ENCODE measurements at places on chromosomes 5 and 9.

GRCh38 chr9:125763394-125763801, 16.2 kb downstream of the PBX3 start:
- DNase-seq: peak; percentile 44

DNA sequence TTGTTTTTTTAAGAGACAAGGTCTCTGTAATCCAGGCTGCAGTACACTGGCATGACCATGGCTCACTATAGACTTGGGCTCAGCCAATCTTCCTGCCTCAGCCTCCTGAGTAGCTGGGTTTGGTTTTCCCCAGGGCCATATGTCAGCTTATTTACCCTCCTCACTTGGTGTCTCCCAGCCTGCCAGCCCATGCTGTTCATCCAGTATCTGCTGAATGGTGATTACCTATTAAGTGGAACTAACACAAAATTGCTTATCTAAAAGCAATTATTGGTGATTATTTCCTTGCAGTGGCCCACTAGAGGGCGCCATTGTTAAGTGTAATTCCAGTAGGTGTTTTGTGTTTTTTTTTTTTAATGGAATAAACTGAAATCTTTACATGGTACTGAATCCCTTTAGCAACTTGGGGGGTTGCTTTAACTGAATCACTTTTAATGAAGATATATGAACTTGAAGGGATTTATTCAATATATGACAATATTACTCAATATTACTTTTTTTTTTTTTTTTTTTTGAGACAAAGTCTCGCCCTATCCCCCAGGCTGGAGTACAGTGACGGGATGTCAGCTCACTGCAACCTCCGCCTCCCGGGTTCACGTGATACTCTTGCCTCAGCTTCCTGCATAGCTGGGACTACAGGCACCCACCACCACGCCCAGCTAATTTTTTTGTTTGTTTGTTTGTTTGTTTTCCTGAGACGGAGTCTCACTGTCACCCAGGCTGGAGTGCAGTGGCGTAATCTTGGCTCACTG, 13.8 kb downstream of the EXOSC2 start:
- DNase-seq: no peak

GRCh38 chr5:170132269-170132975, 26.7 kb downstream of the FOXI1 start:
- DNase-seq: no peak

- DNase-seq: no peak
Measured at GRCh38 chr5:157862183-157862851, 3.4 kb upstream of the CLINT1 start.

DNA sequence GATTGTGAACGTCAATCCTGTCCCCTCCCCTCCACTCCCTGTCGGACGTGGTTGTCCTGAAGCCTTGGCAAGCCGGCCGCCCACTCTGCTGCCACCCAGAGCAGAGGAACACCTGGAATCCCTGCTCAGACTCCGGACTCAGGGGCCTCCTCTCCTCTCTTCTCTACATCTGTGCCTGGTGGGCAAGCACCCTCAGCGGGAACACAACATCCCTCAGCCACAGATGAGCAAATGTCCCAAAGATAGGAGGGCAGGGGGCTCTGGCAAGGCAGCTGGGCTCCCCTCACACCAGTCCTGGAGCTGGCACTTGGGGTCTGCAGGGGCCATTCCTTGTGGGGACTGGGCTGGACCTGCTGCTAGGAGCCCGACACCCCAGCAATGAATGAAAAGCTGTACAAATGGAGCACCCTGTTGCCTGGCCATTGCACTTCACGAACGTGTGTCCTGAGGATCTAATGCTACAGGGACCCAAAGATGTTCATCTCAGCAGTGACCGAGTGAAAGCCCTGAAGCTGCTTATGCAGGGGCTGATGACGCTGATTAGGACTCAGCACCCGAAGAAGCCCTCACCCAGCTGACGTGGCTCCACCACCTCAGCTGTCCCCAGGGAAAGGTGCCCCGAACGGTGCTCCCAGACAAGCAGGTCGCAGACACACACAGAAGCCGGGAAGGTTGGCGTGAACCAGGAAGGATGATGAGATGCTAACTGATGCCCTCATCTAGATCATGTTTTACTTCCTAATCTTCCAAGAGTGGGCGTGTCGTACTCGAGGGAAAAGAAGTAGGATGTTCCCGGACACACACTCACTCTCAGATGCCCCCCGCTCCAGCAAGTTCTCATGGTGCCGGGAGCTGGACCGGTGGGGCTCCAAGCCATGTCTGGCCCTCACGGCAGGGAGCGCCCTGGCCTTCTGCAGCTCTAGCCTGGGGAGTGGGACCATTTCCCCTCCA, 177.0 kb upstream of the PPP1R26 start:
- DNase-seq: no peak

GRCh38 chr9:34413231-34413852, 36.6 kb upstream of the MYORG start:
- DNase-seq: no peak

GRCh38 chr5:124132843-124133242, 613.6 kb downstream of the ZNF608 start:
- no peak for DNase-seq

- DNase-seq: no peak
Measured at GRCh38 chr9:8053501-8053900, 253.9 kb upstream of the DMAC1 start.

DNA sequence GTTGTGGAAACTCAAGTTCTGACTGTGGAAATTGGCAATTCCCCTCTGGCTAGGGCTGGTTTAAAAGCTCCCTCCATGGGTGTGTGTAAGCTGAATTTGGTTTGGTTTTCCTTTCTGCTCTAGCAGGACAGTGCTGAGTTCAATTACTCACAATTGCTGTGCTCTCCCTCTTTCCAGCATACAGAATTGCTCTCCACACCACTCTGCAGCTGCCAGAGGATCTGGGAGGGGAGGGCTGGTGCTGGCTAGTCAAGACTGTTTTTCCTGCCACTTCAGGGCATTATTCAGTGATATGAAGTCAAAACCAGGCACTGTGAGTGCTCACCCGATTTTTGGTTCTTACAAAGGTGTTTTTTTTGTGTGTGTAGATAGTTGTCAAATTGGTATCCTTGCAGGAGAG, 336.9 kb upstream of the SLC24A2 start:
- DNase-seq: no peak

- DNase-seq: no peak
Measured at GRCh38 chr9:132757016-132757415, 86.8 kb downstream of the GTF3C4 start.

GRCh38 chr9:6384732-6385131, 28.3 kb upstream of the UHRF2 start:
- DNase-seq: no peak

- DNase-seq: no peak
Measured at GRCh38 chr5:126884269-126884819, 107.4 kb downstream of the LMNB1 start.

GRCh38 chr5:90557871-90558270, 726 bp upstream of the ADGRV1 start:
- DNase-seq: no peak

DNA sequence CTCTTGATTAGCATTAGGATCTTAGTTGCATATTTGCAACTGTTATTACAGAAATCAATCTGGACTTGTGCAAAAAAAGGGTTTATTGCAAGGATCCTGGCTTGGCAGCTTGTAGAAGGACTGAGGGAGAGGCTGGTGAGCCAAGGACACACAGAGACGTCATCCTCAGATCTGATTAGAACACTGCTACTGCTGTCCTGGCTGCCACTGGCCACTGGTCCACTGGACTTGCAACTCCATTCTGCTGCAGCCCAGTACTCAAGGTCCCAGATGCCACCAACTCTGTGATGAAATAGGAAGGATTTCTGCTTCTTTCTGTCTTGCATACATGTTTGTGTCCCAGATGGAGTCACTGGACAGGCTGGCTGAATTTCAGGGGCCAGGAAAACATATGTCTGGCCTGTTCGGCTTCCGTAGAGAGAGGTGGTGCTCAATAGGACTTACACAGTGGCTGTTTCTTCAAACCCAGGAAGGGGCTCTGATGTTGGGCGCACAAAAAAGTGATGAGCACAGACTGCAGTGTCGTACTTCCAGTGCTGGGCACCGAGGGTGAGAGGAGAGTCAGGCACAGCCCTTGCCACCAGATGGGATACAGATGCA, 68.9 kb upstream of the SH3PXD2B start:
- DNase-seq: no peak

- DNase-seq: no peak
Measured at GRCh38 chr5:178991190-178992145, 3.7 kb downstream of the GRM6 start.

DNA sequence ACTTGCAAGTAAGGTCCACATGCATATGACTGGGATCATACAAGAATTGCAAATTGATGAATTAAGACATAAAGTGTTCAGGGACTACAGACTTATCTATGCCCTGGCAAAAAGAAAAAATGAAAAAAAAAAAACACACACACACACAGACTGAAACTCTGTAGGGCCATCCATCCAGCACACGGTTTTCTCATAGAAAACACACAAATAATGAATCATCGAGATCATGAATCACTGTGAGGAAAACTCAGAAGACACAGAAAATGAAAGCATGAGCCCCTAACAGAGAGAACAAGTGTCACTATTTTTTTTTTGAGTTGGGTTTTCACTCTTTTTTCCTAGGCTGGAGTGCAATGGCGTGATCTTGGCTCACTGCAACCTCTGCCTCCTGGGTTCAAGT, 185.2 kb downstream of the IRX2 start:
- no peak for DNase-seq

DNA sequence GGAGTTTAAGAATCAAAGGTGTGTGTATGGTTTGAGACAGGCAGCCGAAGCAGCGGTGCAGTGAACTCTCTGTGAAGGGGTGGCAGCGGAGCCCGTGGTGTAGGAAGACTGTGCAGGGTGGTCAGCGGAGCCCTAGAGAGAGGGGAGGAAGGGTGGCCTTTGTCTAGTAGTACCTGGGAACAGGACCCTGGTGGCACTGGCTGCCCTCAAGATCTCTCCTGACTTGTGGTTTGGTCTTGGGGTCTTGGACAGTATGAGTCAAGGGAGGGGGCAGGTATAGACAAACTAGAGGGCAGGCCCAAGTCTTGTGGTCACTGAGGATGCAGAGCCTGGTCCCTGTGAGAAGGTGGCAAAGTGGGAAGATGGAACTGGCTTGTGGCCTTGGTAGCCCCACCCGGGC, 7.1 kb upstream of the NKX2-5 start:
- DNase-seq: no peak

DNA sequence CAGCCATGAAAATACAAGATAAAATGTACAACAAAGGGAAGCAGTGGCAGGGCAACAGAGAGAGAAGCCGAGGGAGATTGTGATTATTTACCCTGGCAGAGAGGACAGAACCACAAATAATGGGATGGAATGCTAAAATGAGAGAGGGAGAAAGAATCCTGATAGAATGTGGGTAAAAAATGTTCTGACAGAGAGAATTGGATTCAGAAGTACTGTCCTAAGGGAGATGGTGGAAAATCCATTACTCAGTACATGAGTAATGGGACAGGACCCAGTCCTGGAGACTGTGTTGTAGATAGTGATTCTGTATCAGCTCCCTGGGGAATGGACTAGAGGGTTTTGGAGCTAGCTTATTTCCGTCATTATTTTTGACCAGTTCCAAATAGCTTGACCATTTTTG, 831.5 kb downstream of the MAT2B start:
- DNase-seq: no peak

GRCh38 chr9:131457746-131458145, 45.0 kb upstream of the POMT1 start:
- DNase-seq: no peak

GRCh38 chr9:37921546-37922300, 17.8 kb upstream of the SLC25A51 start:
- no peak for DNase-seq

- no peak for DNase-seq
Measured at GRCh38 chr9:124596172-124596839, 89.1 kb upstream of the NR5A1 start.

DNA sequence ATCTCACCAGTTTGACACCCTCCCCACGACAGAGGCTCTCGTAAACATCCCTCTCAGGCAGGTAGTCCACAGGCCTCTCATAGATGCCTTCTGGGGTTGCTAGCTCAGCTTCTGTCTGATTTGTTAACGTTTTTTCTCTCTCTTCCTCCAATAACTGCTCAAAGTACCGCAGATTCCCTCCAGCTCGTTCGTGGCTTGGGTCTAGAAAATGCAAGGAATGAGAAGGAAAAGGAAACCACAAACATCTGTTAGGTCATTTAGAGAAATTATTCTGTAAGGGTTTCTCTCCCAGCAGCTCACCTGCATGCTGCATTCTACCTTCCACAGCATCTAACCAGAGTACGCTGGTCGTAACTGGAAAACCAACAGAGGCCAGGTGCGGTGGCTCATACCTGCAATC, 18.5 kb downstream of the P4HA2 start:
- DNase-seq: no peak

DNA sequence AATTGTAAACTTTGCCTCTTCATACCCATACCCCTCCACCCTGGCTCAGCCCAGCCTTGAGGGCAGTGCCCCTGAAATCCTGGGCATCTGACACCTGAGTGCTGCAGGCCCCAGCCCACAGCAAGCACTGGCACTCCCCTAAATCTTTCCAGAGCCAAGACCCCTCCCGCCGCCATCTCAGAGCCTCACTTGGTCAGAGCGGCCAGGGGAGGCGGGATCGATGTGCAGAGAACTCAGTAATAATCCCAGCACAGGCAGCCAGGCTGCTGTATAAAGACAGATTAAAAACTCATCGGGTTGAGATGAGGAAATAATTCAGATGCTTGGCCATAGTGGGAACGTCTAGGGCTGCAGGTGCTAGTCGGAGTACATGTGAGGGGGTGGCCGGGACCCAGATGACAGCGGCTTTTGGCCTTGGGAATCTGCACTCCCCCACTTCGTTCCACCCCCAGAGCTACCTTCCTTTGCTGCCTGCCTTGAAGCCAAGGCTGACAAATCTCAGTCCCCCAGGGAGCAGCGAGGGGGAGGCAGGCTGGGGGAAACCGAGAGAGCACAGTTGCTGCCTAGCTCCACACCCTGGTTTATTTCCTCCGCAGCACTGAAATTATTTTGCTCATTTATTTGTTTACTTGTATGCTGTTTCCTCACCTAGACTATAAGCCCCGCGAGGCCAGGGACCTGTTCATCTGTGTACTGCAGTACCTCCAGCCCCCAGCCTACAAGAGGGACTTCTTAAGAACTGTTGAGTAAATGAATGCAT, 19.5 kb upstream of the ARAP3 start:
- no peak for DNase-seq

DNA sequence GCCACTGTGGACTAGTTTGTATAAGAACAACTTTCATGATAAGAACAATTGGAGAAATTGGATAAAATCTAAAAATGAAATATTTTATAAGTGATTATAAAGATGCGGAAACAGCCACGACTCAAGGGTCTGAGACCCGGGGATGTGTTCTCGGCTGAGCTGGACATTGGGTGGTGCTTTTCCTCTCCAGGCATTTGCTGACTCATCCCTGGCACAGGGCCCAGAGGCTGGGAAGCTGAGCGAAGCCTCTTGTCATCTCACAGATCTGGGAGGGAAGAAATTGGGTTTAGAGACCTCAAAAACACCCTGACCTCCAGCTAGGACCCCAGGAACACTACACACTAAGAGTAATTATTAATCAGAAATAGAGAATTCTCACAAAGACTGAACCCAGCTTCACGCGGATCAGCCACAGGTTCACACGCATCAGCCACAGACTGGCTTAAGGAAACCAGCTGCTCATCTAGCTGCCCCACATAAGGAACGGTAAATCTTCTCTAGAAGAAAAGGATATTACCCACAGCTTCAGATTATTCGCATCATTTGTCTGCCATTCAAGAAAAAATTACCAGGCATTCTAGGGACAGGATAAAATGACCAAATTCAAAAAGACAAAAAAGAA, 2.8 kb upstream of the OR2V1 start:
- no peak for DNase-seq

GRCh38 chr5:127450046-127450445, 67.4 kb upstream of the PRRC1 start:
- DNase-seq: no peak

All from NCI-H187 (cell line).